ENCODE measurements at places on chromosomes 11 and 22.

DNA sequence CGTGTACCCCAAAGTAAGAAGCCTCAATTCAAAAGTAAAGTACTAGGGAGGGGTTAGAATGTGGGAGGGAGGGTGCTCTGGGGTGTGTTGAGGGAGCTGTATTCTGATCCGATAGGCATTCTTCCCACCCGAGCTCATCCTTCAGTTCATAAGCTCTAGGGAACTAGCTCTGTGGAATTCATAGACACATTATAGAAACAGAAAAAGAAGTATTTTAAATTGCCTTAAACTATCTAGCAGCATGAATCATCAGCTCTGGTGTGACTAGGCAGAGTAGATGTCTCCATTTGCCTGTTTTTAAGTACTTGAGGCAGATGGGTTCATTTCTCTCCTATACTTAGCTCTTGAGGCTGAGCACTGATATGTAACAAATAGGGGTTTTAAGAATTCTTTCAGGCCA lies 7.3 kb upstream of the SGSM3 start:
- DNase-seq = no peak

DNA sequence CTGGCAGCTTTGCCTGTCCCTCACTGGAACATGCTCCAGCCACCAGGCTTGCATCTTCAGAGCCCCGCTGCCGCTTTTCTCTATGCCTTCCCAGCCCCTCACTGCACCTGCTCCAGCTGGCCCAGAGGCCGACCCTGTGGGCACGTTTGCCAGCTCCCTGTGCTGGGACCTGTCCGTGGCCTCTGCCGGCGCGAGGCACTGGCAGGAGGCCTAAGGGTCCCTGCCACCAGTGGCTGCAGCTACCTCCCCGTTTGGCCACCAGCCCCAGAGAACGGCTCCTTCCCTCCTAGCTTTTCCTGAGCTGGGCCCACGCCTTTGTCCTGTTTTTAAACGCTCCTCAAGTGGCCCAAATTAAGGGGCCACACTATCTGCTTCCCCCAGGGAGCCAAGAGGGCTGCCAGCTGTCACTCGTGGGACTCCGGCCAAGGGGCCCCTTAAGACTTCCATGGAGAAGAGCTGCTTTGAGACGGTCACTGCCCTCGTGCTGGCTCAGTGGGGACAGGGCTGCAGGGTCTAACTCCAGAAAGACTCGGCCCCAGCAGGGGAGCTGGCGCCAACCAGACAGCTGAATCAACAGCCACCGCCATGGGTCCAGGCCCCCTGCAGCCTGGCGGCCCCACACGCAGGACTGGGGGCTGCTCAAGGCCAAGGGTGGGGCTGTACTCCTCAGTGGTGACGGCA lies 24.6 kb upstream of the WNT7B start:
- peak; percentile 29 for DNase-seq

GRCh38 chr11:111388420-111388819 lies 9.3 kb upstream of the POU2AF1 start:
- DNase-seq = no peak

- peak; percentile 8 for DNase-seq
Observed at GRCh38 chr11:121890377-121890776, 225.6 kb downstream of the BLID start.

GRCh38 chr11:27254744-27255446 lies 108.1 kb downstream of the CCDC34 start:
- no peak for DNase-seq

- no peak for DNase-seq
Observed at GRCh38 chr22:41893591-41894375, 21.1 kb downstream of the SHISA8 start.

- no peak for DNase-seq
Observed at GRCh38 chr11:63869683-63870082, 30.8 kb downstream of the MARK2 start.

GRCh38 chr11:85256433-85256832 lies 370.7 kb downstream of the DLG2 start:
- no peak for DNase-seq

GRCh38 chr22:21105294-21105693 lies 59.5 kb downstream of the LRRC74B start:
- no peak for DNase-seq

- no peak for DNase-seq
Observed at GRCh38 chr11:12673601-12673923, 659 bp upstream of the TEAD1 start.

GRCh38 chr11:66568124-66568916 lies at the start of gene CTSF:
TSS of gene CTSF (minus strand) at chr11:66568606. CDS start at chr11:66568486, 120 bp downstream.
- DNase-seq = peak; percentile 85

DNA sequence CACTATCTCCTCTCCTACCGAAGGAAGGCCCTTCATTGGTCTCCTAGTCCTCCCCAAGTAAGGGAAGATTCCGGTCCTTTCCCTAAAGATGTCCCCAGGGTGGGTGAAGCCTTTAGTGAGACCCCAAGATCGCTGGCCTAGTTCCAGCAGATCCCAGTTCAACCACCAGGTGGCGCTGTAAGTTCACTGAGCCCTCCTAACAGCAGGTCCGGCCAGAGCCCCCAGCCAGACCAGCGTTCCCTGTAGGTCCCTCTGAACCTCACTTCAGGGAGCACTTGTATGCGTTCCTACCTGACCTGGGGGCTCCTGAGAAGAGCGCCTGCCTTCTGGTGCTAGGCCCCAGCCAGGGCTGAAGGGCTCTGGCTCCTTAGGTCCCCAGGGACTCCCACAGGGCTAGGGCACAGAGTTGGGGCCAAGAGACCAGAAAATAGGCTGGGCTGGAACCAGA lies 38.1 kb downstream of the LMO1 start:
- peak; percentile 68 for DNase-seq

DNA sequence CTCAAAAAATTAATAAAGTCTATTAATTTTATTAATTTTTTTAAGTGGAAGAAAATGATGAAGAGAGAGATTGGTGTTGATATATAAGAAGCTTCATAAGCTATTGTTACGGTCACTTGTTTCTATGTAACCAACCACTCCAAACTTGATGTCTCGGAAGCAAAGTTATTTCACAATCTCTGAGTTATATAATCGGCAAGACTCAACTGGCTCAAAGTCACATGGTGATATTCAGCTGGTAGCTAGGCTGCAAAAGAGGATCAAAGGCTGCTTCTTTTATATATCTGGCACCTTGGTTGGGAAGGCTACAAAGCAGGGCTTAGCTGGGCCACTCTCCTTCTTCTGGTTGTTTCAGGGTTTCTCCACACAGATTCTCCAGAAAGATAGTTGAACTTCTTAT lies 245.1 kb upstream of the ARHGAP42 start:
- no peak for DNase-seq

- DNase-seq = no peak
Observed at GRCh38 chr22:47155912-47156311, 393.5 kb downstream of the TBC1D22A start.

DNA sequence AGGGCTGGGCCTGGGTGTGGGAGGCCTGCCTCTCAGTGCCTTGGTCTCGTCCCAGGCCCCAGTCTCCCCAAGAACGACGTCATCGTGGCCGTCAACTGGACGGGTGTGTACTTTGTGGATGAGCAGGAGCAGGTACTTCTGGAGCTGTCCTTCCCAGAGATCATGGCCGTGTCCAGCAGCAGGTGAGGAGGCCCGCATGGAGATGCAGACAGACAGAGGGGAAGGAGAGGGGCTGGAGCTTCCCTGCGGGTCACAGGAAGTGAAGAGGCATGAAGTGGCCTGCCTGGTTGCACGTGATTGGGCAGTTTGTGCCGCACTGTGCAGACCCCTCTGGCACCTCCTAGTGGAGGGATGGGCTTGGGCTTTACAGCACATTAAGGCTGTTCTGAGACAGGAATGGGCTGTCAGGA lies 70.4 kb downstream of the MYO7A start:
- DNase-seq = peak; percentile 11

DNA sequence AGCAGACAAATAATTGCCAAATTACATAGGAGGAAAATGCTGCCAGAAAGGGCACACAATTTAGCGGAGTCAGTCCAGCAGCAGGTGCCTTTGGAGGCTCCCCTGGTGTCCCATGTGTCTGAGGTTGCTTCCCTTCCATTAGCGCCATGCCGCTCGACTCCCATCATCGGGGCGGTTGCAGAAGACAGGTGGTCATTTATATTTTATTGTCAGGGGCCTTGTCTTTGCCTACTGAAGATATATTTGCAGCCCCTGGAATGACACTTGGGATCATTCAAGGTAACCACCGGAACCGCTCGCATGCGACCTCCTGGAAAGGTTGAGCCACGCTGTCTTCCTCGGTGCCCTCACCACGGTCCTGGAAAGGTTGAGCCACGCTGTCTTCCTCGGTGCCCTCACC lies 298.3 kb downstream of the TBC1D22A start:
- DNase-seq = no peak

GRCh38 chr11:31050061-31050765 lies 319.3 kb downstream of the DCDC1 start:
- DNase-seq = no peak

DNA sequence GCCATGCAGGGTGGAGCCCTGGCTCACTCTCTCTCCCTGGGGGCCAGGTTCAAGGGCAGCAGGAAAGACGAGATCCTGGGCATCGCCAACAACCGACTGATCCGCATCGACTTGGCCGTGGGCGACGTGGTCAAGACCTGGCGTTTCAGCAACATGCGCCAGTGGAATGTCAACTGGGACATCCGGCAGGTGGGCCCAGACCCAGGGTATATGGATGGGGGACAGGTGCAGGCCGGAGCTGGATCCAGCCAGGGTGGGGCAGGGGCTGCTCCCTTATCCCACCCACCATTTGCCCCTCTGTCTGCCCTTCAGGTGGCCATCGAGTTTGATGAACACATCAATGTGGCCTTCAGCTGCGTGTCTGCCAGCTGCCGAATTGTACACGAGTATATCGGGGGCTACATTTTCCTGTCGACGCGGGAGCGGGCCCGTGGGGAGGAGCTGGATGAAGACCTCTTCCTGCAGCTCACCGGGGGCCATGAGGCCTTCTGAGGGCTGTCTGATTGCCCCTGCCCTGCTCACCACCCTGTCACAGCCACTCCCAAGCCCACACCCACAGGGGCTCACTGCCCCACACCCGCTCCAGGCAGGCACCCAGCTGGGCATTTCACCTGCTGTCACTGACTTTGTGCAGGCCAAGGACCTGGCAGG lies 2.9 kb downstream of the TRPT1 start:
- DNase-seq = no peak

Measured in endothelial cell of umbilical vein (primary cell).